ENCODE measurements at places on chromosomes 11 and 22.

- DNase-seq, result no peak
Observed at GRCh38 chr11:43486141-43486540, 127.4 kb downstream of the TTC17 start.

DNA sequence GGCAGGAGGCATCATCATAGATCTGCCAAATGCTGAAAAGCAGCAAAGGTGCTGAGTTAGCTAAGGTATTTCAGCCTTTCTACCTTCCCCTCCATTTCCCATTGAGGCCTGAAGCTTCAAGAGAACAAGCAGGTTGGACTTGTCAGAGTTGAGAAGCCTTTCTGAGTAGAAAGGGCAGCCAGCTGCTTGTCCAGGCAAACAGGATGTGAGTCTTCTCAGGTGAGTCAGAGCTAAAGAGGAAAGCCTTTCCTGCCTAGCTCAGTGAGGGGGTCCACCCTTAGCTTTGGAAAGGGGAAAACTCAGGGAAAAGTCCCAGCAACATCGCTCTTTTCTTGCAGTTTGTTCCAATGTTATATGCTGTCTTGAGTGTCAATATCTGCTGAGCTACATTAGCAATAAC, 13.2 kb upstream of the MPZL2 start:
- peak; percentile 14 for DNase-seq

DNA sequence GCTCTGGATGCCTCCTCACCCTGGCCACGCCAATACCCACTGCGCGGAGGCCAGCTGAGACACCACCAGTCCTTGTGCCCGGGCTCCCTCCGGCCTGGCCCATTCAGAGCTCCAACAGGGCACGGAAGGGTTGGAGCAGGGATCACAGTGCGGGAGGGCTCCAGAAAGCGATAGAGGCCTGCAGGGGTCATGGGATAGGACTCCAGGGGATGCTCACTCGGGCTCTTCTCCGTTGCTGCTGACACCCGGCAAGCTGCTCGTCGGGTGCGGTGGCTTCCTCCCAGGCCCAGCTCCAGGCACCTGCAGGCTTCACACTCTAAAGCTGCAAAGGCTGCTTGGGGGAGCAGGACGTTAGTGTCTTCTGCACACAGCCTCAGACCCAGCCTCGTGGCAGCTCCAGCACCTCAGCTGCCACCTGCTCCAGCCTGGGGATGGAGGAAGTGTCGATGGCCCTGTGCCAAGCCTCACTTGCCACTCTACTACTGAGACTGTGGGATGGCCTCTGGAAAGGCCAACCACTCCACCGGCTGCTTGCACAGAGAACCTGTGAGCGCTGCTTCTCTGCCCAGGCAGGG, 10.6 kb downstream of the WNT7B start:
- no peak for DNase-seq

GRCh38 chr11:104089481-104089880, 53.0 kb downstream of the DDI1 start:
- no peak for DNase-seq

DNA sequence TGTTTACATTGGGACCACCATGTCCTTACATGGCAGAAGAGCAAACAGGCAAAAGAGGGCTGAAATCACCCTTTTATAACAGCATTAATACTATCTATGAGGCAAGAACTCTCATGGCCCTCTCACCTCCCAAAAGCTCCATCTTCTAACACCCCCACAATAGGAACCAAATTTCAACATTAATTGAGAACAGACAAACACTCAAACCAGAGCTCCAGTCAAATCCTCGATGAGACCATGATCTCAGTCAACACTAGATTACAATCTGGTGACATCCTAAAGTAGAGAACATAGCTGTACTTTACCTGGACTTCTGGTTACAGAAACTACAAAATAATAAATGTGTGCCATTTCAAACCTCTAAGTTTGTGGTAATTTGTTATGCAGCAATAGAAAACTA, 25.1 kb downstream of the OR2AG2 start:
- no peak for DNase-seq

GRCh38 chr22:48084041-48084728, 1321.7 kb downstream of the TBC1D22A start:
- DNase-seq, result peak; percentile 36

- no peak for DNase-seq
Observed at GRCh38 chr11:79852176-79852575, 411.3 kb upstream of the TENM4 start.

DNA sequence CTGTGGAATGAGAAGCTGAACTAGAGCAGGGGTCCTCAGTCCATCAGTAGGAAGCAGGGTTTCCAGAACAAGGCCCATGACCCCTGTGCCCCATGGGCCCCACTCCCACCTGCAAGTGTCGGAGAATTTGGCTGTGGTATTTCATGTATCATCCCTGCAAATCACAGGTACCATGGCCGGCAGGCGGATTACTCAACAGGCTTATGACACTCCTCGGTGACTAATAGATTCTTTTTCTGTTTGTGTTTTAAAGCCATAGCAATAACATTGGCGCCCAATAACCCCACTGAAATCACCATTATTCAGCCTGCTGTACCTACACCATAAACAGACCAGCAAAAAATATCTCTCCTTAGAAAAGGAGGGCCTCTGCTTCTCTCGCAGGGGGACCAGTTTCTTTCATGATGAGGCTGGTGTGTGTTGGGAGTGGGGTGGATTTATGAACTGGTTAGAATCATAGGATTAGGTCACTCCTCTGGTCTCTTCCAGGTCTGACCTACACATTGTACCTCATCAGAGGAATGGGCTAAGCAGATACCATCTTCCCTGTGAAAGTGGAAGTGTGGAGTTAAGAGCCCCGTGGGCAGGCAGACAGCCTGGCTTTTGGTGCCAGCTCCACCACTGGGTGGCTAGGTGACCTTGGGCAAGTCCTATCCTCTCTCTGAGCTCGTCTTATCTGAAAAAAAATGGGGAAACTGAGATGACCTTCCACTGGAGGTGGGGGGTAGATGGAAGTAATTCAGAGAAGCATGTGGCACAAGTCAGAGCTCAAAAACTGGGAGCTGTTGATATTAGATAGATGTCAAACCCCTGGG, 60.2 kb upstream of the WNT11 start:
- DNase-seq, result no peak

GRCh38 chr22:24008022-24008283, 2.7 kb upstream of the GSTT4 start:
- no peak for DNase-seq

- peak; percentile 48 for DNase-seq
Observed at GRCh38 chr22:46129390-46130041, 20.8 kb upstream of the PPARA start.

GRCh38 chr11:114397349-114397982, 2.8 kb downstream of the C11orf71 start:
- DNase-seq, result no peak

- no peak for DNase-seq
Observed at GRCh38 chr11:15688351-15688792, 573.6 kb downstream of the INSC start.

GRCh38 chr11:78295991-78296930, 107.5 kb downstream of the USP35 start:
- no peak for DNase-seq

DNA sequence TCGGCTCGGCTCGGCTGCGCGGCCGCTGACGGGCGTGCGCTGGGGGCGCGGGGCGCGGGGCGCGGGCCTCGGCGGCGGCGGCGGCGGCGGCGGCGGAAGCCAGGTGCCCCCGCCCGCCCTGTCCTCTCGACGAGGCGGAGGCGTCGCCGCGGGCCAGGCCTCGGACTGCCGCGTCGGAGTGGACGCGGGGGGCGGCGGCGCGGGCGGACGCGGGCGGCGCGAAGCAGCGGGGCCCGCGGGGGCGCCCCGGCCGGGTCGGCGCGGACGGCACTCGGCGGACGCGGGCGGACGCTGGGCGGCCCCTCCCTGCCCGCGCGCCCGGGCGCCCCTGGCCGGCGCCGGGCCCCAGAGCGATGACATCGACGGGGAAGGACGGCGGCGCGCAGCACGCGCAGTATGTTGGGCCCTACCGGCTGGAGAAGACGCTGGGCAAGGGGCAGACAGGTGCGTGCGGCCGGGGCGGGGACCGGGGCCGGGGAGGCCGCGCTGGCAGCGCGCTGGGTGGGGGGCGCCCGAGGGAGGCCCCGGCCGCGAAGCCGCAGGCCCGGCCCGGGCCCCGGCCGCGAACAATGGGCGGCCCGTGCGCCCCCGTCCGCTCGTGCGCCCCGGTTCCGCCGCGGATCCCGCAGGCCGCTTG, at the start of gene BRSK2:
BRSK2 (plus strand) TSS at position 3 of the 637 bp plus-strand sequence; CDS start at position 354, 351 bp downstream.
- DNase-seq, result no peak

DNA sequence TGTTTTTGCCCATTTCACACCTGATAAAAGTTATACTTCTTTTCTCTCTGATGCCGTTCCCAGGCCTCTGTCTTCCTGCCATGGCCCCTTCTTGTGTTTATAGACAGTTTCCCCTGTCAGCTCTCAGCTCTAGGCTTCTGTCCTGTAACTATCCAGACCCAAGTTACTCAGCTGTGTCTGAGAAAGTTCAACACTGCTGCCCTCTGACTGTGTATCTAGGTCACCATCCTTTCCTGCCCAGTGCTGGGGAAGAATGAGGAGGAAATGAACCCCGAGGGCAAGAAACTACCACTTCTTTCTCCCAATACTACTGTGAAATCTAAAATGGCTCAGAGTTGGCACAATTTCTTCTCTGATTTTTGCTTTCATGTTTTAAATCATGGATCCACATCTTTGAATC, 29.6 kb downstream of the SNX19 start:
- DNase-seq, result no peak

DNA sequence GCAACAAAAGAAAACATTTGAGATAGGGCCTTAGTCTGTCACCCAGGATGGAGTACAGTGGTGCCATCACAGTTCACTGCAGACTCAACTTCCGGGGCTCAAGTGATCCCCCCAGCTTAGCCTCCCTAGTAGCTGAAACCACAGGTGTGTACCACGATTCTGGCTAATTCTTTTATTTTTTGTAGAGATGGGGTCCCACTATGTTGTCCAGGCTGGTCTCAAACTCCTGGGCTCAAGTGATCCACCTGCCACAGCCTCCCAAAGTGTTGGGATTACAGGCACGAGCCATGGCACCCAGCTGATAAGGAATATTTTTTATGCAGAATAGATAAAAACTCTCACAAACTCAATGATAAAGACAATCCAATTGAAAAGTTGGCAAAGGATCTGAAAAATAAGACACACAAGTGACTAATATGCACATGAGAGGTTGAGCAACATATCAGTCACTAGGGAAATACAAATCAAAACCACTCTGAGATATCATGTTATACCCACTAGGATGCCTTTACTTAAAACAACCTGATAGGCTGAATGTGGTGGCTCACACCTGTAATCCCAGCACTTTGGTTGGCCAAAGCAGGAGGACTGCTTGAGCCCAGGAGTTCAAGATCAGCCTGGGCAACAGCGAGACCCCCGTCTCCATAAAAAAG, 33.9 kb upstream of the CLTCL1 start:
- DNase-seq, result no peak

- DNase-seq, result no peak
Observed at GRCh38 chr11:16204261-16204660, 152.1 kb downstream of the SOX6 start.

- DNase-seq, result no peak
Observed at GRCh38 chr22:48414651-48415050, 1413.0 kb downstream of the BRD1 start.

DNA sequence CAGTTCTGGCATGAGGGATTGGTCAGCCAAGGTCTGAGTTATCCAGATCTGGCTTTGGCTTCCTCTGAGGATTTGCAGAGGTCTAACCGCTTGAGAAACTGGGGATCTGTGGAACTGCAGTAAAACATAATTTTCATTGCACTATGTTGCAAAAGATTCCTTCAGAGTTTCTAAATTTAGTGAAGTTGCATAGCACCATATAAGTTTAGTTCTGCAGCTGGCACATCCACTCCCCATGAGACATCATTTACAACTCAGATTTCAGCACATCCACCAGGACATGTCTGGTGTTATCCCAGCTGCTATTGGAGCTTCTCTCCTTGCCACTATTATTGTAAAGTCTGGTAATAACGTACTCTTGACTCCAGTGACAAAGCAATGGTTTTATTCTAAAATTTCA, 181.5 kb downstream of the CWF19L2 start:
- DNase-seq, result no peak

DNA sequence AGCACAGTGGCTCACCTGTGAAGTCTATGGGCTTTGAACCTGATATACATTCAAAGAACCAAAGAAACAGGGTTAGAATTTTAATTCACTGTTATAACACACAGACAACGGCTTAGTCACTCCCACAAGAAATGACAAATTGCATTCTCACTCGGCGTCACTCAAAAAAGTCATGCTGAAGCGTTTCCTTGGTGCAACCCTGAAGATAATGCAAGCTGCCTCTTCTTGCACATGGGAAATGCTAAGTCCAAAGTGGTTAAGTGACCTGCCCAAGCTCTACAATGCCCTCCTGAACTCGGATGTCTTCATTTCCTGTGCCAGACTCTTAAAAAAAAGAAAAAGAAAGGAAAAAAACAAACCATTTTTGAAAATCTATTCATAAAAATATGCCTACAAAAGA, 10.0 kb downstream of the LGR4 start:
- no peak for DNase-seq

GRCh38 chr11:43574411-43574810, 106.1 kb upstream of the HSD17B12 start:
- no peak for DNase-seq

DNA sequence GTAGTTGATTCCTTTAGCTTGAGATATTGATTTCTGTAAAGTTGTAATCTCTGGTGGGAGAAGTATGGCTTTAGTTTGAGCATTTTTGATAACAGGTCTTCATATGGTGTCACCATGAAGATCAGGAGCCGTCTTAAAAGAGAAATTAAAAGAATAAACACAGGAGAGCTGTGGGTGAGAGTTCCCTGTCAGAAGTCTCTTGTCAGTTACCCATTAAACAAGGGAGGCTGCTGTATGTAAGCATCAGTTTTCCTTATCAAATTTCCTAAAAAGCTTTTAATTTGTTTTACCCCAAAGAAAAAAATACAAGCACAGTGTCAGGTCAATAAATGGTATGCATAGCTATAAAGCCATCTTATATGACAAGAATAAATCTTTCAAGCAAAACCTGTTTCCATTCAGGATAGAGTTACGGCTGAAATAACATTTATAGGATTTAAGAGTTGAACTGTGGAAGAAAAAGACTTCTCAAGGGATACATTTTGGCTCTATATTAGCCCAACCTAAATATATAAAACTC, 767.5 kb downstream of the JRKL start:
- no peak for DNase-seq

DNA sequence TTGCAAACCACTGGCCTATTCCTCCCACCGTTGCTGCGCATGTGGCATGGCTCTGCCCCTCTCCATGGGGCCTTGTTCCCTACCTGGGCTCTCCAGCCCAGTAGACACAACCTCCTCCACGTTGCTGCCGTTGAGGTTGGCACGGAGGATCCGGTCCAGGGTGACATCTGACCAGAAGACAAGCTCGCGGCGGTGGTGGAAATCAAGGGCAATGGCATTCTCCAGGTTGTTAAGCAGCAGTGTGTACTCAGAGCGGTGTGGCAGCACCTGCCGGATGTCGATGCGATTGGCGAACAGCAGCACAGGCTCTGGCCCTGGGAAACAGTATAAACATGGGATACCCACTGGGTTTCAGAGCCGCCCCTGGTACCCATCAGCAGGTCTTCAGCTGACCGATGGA, 23.8 kb downstream of the LRP4 start:
- DNase-seq, result no peak

Measured in GM06990 (cell line).